A549 treated with CORT108297 at 1 μM for 4 hours (cell line): ENCODE measurements at places on chromosomes 16 and 17. TPM values are rescaled to one million over a fixed set of nuclear protein-coding genes. Genes with fewer than 3 reads are reported as not detected.

The ZNF821 gene
- 3.3 to 5.4 TPM (median 3.7 TPM) in 5 replicates for total RNA-seq

The CBX2 gene
- total RNA-seq = 13.5 to 20.9 TPM (median 19.1 TPM) in 5 replicates

The CYB5D1 gene
- total RNA-seq = 20.3 to 23.4 TPM (median 21.5 TPM) in 5 replicates

The TMEM132E gene
- 0.02 TPM in 2 of 5 replicates, not detected in the others for total RNA-seq

The SEPTIN12 gene
- total RNA-seq = 0.16 TPM in 1 of 5 replicates, not detected in the others

The CCT6B gene
- total RNA-seq = 0.77 to 1.5 TPM (median 1.3 TPM) in 5 replicates

The IRX5 gene
- total RNA-seq = 1.3 to 2.5 TPM (median 2.1 TPM) in 5 replicates

The GID4 gene
- 9.8 to 12.7 TPM (median 11.4 TPM) in 5 replicates for total RNA-seq

The CDRT15L2 gene
- not detected in 5 replicates for total RNA-seq

The ABCA9 gene
- 0.01 to 0.10 TPM in 2 of 5 replicates, not detected in the others for total RNA-seq

The CARD14 gene
- 0.06 to 0.27 TPM (median 0.13 TPM) in 5 replicates for total RNA-seq

The HEATR9 gene
- not detected in 5 replicates for total RNA-seq

The ARHGAP23 gene
- 37.4 to 54.9 TPM (median 48.2 TPM) in 5 replicates for total RNA-seq

The IFI35 gene
- 17.4 to 21.8 TPM (median 18.7 TPM) in 5 replicates for total RNA-seq

The CTRL gene
- total RNA-seq = 1.2 to 2.7 TPM (median 1.6 TPM) in 5 replicates

The TBC1D3D gene
- 0.05 to 0.16 TPM (median 0.10 TPM) in 4 of 5 replicates, not detected in the other for total RNA-seq

The TNRC6C gene
- 1.6 to 2.7 TPM (median 1.9 TPM) in 5 replicates for total RNA-seq

The HAS3 gene
- 38.1 to 54.0 TPM (median 46.8 TPM) in 5 replicates for total RNA-seq

The ZPBP2 gene
- not detected in 5 replicates for total RNA-seq

The SLC13A2 gene
- 0.06 to 0.15 TPM (median 0.12 TPM) in 5 replicates for total RNA-seq

The HSPB9 gene
- not detected in 5 replicates for total RNA-seq

The RND2 gene
- 0.13 to 0.22 TPM (median 0.15 TPM) in 5 replicates for total RNA-seq

The IGFALS gene
- 0.04 to 0.13 TPM (median 0.08 TPM) in 3 of 5 replicates, not detected in the others for total RNA-seq

The SMIM36 gene
- not detected in 5 replicates for total RNA-seq

The PIRT gene
- total RNA-seq = not detected in 5 replicates

The ASIC2 gene
- total RNA-seq = 2.2 to 3.7 TPM (median 2.3 TPM) in 5 replicates

The MMP28 gene
- total RNA-seq = 4.2 to 9.7 TPM (median 6.5 TPM) in 5 replicates

The WNT3 gene
- total RNA-seq = 4.2 to 5.6 TPM (median 5.0 TPM) in 5 replicates

The PRR15L gene
- 0.39 to 0.75 TPM (median 0.54 TPM) in 5 replicates for total RNA-seq

The SNAI3 gene
- total RNA-seq = 0.14 to 0.28 TPM (median 0.16 TPM) in 5 replicates

The TNFSF13 gene
- 0.61 to 0.79 TPM (median 0.68 TPM) in 5 replicates for total RNA-seq

The FAM20A gene
- 0.04 to 0.18 TPM (median 0.10 TPM) in 3 of 5 replicates, not detected in the others for total RNA-seq

The DYNLL2 gene
- total RNA-seq = 19.2 to 24.9 TPM (median 23.4 TPM) in 5 replicates

The LITAF gene
- 192 to 210 TPM (median 200 TPM) in 5 replicates for total RNA-seq

The EFCAB5 gene
- total RNA-seq = 0.16 to 0.59 TPM (median 0.46 TPM) in 5 replicates

The NEUROD2 gene
- 0.05 TPM in 1 of 5 replicates, not detected in the others for total RNA-seq

The RUNDC3A gene
- total RNA-seq = 0.55 to 1.3 TPM (median 0.57 TPM) in 5 replicates

The PYY gene
- total RNA-seq = 0.13 TPM in 1 of 5 replicates, not detected in the others

The ASB16 gene
- total RNA-seq = 0.04 to 0.08 TPM (median 0.05 TPM) in 3 of 5 replicates, not detected in the others

The GAS2L2 gene
- 0.06 to 0.15 TPM (median 0.09 TPM) in 5 replicates for total RNA-seq

The SLC47A1 gene
- total RNA-seq = 23.1 to 25.2 TPM (median 24.0 TPM) in 5 replicates

The NLRC3 gene
- total RNA-seq = 0.01 to 0.05 TPM (median 0.02 TPM) in 4 of 5 replicates, not detected in the other

The PLCG2 gene
- 3.2 to 5.1 TPM (median 3.9 TPM) in 5 replicates for total RNA-seq

The SYCE1L gene
- total RNA-seq = 3.8 to 9.0 TPM (median 8.4 TPM) in 5 replicates

The NCBP3 gene
- total RNA-seq = 27.8 to 30.8 TPM (median 30.5 TPM) in 5 replicates
